ENCODE measurements at places on chromosomes 7 and 10.

DNA sequence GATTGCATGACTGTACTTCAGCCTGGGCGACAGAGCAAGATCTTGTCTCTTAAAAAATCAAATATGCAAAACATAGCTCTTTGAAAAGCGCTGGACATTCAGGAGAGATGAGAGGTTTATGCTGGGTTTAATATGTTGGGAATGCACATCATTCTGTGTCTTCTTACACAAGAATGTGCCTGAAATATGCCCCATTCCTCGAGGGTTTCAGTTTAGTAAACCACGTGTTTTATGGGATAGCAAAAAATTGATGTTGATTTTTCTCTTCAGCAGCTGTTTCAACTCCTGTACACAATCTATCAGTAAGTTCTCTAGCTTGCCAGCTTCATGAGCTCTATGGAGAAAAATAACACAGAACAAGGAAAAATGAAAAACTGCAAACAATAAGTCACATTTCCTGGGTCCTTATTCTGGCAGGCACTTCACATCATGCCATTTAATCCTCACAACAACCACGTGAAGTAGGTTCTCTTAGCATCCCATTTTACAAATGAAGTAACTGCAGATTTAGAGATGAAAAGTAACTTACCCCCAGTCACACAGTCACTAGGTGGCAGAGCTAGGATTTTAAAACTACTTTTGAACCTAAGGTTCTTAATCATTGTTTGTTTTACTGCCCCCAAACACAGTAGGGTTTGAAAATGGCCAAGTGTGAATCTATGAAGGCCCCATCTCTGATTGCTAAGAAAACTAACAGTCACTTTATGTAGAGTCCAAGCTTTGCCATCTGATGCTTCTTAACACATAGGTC is 423.6 kb downstream of the PHTF2 start:
- DNase-seq: no peak

DNA sequence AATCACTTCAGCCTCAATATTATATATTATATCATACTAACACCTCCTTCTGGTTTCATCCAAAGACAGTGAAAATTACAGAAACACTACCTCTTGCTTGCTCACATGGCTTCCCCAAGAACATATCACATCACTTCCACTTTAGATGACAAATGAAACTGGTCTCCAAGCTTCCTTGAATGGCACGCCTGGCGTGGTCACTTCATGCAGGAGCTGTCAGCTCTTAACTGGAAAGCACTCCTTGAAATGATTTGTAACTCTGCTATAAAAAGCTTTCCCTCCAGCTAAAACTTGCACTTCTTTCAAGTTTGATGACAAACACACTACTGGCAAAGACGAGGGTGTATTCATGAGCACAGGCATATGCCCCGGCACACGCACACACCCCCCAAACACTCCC is 84.1 kb upstream of the INHBA start:
- DNase-seq: no peak

GRCh38 chr10:1663226-1663625 is 74.1 kb downstream of the ADARB2 start:
- DNase-seq: no peak

GRCh38 chr7:128302139-128302538 is 41.6 kb downstream of the RBM28 start:
- DNase-seq: no peak

DNA sequence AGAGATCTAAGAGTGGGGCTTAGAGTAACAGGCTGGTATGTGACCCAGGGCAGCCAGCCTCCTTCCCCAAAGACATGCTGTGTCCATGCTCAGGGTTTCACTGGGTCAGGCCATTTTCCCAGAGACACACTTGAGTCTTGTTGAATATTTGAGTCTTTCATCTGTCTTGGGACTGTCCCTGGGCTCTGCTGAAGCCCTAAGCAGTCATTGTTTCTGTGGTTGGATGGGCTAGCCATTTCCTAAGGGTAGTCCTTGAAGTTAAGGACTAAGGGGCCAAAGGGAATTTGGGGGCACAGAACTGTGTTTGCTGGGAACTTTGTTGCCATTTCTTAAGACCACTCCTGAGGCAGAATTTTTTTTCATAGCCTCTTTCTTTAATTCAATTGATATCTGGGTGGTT is 98.4 kb upstream of the SAMD8 start:
- no peak for DNase-seq

- no peak for DNase-seq
Observed at GRCh38 chr10:76733441-76733936, 904.1 kb downstream of the KCNMA1 start.

DNA sequence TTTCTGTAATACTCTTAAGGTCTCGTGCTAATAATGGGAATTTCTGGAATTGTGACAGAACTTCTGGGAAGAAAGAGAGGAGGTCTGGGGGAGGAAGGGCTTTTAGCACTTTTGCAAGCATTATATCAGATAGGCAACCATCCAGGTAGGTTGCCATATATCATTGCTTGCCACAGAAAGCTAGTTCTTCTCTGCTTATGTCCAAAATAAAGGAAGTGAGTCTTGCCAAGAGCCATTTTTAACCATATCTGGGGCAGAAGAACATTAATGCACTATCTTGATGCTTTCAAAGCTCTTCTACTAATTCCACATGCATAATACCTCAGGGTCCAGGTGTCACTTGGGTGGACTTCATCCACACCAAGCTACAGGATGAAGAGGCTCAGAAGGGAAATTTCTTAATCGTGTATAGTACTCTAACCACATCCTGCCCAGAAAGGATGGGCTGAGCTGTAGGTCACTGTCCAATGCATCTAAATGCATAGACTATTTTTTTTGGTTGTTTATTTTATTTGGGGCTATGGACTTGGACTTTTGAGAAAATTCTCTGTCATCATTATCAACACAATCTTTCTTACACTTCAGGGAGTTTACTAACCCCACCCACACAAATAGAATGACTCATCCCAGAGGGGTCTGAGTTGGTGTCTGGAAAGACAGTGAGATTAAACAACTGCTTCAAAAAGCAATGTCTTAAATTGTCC is 68.9 kb upstream of the ADO start:
- no peak for DNase-seq

DNA sequence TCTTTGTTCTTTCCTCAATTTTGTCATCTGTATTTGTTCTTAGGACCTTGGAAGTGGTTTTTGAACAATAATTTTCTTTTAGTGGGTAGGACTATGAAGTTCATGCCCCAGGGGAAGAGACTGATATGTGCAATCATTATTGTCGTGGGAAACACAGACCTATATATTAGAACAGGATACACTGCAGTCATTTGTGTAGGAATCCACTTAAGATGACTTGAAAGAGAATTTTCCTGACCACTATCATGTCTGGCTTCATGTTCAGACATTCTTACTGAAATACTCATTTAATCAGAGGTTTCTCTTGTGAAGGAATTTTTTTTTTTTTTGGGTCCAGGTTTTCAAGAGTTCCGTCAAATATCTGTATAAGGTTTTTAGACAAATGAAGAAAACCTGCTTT is 163.6 kb downstream of the SUGCT start:
- no peak for DNase-seq

- DNase-seq: no peak
Observed at GRCh38 chr7:128141683-128142195, 99.3 kb upstream of the LEP start.

DNA sequence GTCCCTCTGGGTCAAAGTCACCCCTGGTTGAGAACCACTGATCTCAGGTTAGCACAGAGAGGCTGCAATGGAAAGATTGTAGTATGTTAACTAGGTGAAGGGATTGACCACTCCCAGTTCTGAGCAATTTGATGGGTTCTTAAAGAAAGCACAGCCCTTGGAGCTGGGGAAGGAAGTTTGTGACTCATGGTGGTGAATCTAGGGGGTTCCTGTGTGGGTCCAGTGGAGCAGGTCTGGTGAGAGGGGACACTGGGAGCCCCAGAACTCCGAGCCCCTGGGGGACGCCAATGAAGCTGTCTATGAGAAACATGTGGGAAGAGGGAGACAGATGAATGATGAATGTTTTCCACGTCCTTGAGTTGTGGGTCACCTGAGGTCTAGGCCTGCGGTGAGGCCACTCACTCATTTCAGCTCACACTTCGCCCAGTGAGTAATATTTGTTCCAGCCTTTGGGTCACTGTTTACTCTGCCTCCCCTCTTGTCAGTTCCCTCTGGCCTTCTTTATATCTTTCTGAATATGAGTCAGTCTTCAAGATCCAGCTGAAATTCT is 341.9 kb downstream of the LRMDA start:
- DNase-seq: no peak

DNA sequence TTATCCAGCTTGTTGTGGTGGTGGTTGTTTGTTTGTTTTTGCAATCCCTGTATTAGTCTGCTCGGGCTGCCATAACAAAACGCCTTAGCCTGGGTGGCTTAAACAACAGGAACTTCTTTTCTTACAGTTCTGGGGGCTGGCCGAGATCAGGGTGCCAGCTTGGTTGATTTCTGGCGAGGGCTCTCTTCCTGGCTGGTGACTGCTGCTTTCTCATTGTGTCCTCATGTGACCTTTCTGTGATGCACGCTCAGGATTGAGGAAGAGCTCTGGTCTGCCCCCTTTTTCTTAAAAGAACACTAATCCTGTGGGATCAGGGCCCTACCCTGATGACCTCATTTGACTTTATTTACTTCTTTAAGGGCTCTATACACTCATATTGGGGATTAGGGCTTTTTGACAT is 107.1 kb upstream of the NRP1 start:
- DNase-seq: peak; percentile 15

GRCh38 chr7:111789870-111790269 is 227.6 kb upstream of the IMMP2L start:
- DNase-seq: no peak

- DNase-seq: peak; percentile 86
Observed at GRCh38 chr7:50342616-50343114, 38.1 kb downstream of the IKZF1 start.

DNA sequence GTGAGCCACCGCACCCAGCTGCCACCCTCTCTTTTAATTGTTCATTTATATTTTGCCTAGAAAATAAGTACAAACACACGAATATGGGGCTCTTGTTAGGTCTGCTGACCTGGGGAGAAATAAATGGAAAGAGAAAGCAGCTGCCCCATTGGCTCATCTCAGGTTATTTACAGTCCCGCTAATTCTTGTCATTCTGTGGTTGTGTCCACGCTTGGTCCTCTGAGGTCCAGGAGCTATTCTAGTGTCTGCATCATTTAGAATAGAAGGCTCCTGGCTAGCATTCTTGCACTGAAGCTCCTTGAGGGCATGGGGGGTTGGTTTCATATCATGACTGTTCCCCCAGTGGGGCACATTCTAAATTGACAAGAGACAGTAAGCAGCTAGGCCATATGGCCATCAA is 128.5 kb downstream of the TACC2 start:
- DNase-seq: no peak

DNA sequence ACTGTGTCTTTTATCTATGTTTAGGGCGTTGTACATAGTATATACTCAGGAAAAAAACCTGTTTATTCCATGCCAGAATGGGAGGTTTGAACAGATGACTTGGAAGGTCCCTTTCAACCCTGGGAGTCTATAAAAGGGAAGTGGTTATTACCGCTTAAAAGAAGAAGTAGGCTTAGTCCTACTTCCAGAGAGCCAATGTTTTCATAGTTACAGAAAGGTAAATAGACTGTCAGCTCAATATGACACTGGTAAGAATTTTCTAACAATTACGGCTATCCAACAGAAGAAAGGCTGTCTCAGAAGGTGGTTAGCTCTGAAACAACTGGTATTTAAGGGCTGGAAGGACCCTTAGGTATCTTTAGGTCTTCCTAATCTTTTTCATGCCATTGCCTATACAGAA is 1.1 kb upstream of the TFAM start:
- no peak for DNase-seq

DNA sequence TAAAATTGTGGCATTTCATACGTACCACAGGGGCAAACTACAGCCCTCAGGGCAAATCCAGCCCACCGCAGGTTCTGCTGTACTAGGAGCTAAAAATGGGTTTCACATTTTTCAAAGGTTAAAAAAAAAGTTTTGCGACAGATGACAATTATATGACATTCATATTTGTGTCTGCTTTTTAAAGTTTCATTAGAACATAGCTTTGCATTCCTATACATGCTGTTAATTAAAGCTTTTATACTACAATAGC is 758 bp upstream of the PNPLA8 start:
- no peak for DNase-seq

GRCh38 chr7:25263337-25263736 is 35.1 kb upstream of the NPVF start:
- DNase-seq: no peak

DNA sequence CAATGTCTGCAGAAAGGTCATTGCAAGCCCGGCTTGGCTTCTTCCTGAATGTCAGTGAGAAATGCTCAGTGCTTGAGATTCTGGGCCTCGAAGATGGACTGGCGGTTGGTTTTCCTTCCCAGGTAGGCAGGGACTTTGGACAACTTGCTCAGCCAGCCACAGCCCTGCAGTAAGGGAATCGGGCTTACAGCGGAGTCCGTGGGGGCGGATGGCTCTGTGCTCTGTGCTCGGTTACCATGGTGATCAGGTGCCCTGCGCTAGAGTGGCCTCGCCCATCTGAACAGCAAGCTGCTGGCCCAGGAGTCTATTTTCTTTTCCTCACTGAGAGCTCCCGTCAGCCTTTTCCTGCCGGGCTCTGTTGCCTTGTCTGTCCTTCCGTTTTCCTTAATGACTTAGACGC is 77.8 kb upstream of the SH2B2 start:
- no peak for DNase-seq

- peak; percentile 6 for DNase-seq
Observed at GRCh38 chr10:112852306-112852705, 97.7 kb upstream of the TCF7L2 start.

GRCh38 chr7:106460792-106461254 is 176.0 kb upstream of the NAMPT start:
- DNase-seq: no peak

GRCh38 chr7:104045183-104045582 is 55.7 kb upstream of the RELN start:
- DNase-seq: no peak

GRCh38 chr10:132725202-132725601 is 60.7 kb downstream of the NKX6-2 start:
- no peak for DNase-seq

GRCh38 chr10:87786421-87786820 is 31.6 kb downstream of the ATAD1 start:
- no peak for DNase-seq

DNA sequence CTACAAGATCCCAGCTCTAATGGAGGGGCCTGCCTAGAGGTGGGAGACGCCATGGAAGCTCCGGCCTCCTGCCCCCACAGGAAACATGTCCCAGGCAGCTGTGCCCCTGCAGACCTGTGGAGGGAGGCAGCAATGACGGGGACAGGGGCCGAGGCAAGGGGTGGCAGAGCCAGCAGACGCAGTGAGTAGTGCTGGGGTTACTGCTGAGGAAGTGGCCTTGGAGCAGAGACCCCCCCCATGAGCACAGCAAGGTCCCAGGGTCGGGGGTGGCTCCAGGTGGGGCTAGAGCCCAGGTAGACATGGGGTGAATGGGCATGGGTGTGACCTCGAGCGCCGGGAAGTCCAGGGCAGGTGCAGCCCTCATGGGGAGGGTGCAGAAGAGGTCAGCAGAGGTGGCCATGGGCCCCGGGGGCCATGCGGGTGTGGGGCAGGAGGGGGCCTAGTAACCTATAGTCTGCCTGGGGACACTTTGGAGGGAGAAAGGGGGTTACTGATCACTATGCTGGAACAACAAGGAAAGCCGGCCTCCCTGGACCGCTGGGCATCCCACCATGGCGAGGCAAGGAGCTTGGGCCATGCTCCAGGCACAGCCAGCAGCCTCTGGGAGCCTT is 45.5 kb downstream of the JAKMIP3 start:
- no peak for DNase-seq

Measured in HL-60 (cell line).